Stimulated activated CD8-positive, alpha-beta memory T cell treated with anti-CD3 and anti-CD28 coated beads, Interleukin-7, amount 100 ng/mL, for 48 hours (primary cell): ENCODE measurements at places on chromosomes 11 and 22.

DNA sequence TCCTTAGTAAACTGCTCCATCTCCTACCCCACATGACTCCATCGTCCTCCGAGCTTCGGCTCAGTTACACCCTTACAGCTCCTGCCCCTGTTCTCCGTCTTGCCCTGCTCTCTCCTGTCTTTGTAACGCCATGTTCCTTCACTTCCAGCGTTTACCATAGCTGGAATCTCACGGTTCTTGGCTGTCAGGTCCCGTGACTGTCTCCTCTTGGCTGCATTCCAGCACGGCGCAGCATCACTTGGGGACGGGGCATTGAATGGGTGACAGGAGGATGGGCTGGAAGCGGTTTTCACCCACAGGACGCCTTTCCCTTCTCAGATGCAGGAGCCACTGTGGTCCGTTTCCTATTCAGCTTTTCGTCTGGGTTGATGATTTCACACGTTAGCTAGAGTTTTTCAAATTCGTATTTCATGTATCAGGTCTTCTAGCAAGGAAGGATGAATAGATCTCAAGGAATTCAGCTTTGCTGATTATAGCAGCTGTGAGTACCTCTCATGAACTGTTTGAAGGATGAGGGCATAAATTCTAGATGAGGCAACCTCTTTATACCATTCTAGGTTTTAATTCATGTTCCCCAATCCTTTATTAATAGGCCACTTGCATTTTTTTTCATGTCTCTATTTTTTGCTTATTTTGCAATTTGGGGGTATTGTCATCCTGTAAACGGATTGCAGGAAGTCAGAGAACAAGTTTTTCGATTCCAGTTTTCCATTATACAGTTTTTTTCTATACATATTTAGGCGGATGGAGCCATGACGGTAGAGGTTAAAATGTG is 29.1 kb downstream of the ZBED4 start:
- DNase-seq: no peak

- DNase-seq: no peak
Measured at GRCh38 chr11:12157241-12157661, 46.9 kb downstream of the MICAL2 start.

DNA sequence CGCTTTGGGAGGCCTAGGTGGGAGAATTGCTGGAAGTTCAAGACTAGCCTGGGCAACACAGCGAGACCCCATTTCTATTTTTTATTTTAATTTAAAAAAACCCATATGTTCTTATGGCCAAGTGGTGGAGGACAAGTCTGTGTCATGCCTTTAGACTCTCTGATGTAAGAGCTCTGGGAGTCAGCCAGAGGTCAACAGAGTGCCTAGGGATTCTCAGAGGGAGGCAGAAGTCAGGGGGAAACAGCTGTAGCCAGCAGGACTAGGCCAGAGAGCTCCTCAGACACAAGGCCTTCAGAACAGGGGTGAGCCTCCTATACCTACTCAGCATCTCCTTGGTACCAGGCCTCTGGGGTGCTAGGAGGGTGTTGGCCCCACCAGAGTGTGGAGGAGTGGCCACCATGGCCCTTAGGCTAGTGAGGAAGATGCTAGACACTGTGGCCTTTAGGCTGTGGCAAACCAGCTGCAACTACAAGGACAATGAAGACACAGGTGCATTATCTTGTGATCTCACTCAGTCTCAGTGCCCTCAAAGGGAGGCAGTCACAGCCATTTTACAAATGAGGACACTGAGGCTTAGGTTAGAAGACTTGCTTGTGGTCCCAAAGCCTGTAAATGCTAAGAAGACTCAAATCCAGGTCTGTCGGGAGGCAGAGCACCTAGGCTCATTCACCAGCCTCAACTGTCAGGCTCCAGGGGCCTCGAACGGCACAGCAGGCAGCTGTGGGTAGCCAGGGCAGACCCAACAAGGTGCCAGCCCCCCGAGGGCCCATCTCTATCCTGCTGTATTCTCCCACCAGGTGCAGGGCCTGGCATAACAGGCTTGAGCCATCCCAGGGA is 5.0 kb downstream of the ZP1 start:
- DNase-seq: no peak

DNA sequence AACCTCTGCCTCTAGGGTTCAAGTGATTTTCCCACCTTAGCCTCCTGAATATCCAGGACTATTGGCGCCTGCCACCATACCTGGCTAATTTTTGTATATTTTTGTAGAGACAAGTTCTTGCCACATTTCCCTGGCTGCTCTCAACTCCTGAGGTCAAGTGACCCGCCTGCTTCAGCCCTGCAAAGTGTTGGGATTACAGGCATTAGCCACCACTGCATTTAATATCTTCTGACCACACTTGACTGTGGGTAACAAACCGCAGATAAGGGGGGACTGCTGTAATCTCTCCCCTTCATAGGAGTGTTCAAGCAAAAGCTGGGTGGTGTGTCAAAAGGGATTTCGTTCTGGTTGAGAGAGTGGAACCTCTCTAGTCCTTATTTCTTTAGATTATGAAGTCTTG is 53.4 kb downstream of the GRAMD1B start:
- DNase-seq: no peak

DNA sequence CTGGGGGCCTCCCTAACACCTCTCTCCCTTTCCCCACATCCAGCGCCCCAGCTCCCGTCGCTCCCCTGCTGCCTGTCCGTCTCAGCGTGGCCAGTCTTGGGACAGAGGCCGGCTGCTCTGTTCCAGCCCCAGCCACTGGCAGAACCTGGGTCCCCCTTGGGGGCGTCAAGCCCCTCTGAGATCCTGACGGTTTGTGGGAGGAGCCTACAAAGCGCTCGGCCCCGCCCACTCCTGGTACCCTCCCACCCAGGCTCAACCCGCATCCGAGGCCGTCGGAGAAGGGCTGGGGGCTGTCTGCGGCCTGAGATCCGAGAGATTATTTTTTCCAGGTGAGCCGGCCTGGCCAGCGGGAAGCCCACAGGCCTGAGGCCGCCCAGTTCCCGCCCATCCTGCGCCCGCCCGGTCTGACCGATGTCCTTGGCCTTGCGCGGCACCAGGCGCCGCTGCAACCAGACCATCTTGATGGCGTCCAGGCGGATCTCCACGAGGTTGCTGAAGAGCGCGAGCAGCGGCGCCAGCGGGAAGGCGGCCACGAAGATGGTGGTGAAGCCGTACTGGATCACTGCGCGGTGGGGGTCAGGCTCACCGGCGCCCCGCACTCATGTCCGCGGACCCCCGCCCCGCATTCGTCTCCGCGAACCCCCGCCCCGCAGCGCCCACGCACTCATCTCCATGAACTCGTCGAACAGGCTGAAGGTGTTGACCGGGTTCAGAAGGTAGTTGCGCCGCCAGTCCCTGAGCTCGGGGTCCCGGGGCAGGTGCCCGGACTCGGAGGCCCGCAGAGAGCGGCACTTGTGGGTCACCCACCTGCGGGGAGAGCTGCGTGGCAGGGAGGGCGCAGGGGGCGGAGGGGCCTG is 5.5 kb upstream of the SIGIRR start:
- no peak for DNase-seq
